ENCODE measurements at places on chromosomes 3 and 15.

GRCh38 chr15:58453931-58454793 lies 22.4 kb downstream of the LIPC start:
- DNase-seq = no peak

GRCh38 chr3:32817257-32817557 lies 590 bp upstream of the TRIM71 start:
- no peak for DNase-seq

DNA sequence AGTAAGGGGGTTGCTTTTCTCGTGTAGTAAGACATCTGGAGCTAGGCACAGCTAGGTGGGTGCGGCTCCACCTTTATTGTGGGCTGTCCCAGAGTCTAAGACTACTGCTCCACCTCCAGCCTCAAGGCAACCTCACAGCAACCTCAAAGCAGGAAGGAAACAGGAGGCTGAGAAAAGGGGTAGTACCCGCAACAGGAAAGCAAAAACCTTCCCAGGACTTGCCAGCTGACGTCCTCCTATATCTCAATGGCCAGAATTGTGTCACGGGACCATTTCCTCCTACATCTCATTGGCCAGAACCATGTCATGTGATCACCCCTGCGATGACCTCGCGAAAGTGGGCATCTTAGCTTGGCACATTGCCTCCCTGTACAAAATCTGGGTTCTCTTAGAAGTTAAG lies 4.3 kb upstream of the GPR160 start:
- no peak for DNase-seq

DNA sequence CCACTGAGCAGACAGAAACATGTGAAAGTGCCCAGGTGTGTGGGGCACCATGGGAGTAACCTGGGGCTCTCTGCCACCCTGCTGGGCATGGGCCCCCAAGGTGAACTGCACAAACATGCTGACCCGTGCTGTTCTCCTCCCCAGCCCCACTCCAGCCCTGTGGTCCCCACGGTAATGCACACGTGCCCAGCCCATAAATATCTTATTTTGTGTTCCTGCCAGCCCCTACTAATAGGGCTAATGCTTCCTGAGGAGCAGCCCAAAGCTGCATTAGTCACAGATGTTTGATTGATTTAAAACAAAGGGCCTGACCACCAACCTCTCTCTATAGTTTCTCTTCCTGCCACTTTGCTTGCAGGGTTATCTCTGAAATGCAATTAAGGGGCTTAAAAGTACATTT lies 95.4 kb downstream of the ABHD5 start:
- DNase-seq = no peak

- DNase-seq = no peak
These were observed 96.3 kb upstream of the DLG1 start for GRCh38 chr3:197394464-197395321.

DNA sequence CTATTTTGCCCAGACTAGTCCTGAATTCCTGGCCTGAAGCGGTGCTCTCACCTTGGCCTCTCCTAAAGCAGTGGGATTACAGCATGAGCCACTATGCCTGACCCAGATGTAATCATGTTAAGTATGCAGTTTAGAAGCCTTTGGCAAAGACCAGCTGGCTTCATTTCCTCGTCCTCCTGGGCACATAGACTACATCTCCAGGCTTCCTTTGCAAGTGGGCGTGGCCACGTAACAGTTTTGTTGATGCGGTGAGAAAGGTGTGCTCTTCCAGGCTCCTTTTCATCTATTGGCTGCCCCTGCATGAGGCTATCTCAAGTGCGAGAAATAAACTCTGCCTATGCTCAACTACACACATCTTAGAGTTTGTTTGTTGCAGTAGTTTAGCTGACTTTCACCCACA lies 13.0 kb downstream of the SV2B start:
- no peak for DNase-seq

GRCh38 chr15:27541581-27541980 lies 557.5 kb downstream of the OCA2 start:
- DNase-seq = no peak

DNA sequence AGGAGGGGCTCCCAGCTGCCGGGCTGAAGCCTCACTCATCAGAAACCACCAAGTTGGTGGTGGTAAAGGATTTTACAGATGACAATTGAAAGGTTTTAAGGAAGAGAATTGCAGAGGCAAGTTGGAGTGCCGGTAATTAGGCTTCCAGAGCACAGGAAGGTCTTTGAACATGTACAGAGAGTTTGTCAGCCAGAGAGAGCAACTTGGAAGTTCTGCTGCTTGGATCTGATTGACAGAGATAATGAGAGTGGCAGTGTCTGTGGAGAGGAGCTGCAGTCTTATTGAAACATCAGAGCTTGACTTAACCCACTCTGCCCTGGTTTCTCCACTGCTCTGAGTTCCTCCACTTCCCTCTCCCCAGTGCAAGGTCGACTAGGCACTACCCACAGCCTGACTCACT lies 448.6 kb downstream of the EPHB1 start:
- DNase-seq = no peak

Data from retina (tissue), 1 donor.